NCI-H1930 (cell line): ENCODE measurements at places on chromosomes 2 and 18.

DNA sequence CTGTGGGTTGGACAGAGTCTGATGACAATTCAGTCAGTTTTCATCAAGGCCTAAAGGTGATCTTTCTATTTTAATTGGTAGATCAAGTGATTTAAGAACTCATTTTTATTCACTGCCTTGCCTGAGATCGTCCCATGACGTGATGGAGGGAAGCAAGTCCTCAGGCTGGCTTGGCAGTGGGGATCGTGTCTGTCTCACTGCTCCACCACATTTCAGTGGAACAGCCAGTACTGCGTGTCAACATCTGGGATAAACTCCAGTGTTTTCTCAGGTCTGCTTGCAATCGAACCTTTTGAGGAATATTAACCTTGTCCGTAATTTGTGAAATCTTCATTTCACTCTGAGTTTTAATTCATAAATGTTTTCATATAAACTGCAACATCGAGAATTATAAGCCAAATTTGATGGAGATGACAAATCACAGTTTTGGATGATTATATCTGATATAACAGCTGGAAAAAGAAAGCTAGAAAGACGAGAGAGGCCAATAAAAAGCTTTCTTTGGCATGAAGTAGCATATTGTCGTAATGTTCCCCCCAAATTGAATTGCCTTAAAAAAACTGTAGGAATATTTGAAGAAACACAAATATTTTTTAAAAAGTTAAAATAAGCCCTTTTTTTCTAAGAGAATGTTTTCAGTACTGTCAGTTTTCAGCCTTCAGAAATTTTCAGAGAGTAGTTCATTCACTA, 414.7 kb upstream of the SPRED2 start:
- DNase-seq: no peak

GRCh38 chr18:24868760-24869237, 408.4 kb downstream of the HRH4 start:
- DNase-seq: no peak

GRCh38 chr2:186607660-186608324, 17.9 kb downstream of the ITGAV start:
- DNase-seq: no peak

DNA sequence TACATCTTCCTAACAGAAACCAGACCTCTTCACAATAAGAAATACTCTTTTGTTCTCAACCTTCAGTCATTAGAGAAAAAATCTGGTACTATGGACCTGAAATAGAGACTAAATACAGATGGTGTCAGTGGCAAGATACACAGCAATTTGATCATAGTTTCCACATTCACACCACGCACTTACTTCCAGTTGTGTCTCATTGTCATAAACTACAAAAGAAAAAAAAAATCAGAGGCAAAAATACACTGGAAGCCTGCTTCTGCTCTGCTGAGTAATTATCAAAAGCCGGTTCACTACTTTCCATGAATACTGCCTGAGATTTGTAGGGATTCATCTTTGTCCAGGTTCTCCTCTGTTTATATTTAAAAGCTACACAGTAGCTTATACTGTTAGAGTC, 182.6 kb downstream of the PID1 start:
- DNase-seq: no peak

DNA sequence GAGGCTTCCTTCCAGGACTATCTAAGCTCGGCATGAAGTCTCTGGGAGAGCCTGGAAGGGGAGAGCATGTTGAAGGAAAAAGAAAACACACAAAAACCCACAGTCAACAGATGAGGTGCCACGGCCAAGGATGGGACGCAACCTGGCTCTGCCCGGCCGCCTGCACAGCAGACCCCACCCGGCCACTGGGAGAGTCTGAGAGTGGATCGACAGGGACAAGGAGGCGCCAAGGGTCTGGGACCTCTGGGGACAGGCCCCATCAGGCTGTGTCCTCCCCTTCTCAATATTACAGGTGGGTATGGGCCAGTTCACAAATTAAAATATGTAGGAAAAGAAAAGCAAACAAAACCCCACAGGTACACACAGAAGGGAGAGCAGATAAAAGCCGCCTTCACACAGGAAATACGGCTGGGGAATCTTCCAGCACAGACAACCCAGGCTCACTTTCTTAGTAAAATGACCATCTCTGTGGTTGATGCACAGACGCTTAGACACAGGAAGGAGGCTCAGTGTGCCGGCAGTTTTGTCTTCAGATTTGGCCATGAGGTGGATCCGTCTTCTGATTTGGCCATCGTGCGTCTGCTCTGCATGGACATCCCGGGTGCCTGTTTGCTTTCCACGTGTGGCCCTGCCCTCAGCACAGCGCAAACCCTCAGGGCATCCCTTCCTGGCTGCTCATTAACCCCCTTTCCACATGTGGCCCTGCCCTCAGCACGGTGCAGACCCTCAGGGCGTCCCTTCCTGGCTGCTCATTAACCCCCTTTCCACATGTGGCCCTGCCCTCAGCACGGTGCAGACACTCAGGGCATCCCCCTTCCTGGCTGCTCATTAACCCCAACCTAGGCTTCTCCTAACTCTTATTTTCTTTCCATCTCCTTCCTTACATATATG, 138.4 kb downstream of the EIPR1 start:
- no peak for DNase-seq

GRCh38 chr2:239498981-239499634, 98.3 kb upstream of the HDAC4 start:
- no peak for DNase-seq

DNA sequence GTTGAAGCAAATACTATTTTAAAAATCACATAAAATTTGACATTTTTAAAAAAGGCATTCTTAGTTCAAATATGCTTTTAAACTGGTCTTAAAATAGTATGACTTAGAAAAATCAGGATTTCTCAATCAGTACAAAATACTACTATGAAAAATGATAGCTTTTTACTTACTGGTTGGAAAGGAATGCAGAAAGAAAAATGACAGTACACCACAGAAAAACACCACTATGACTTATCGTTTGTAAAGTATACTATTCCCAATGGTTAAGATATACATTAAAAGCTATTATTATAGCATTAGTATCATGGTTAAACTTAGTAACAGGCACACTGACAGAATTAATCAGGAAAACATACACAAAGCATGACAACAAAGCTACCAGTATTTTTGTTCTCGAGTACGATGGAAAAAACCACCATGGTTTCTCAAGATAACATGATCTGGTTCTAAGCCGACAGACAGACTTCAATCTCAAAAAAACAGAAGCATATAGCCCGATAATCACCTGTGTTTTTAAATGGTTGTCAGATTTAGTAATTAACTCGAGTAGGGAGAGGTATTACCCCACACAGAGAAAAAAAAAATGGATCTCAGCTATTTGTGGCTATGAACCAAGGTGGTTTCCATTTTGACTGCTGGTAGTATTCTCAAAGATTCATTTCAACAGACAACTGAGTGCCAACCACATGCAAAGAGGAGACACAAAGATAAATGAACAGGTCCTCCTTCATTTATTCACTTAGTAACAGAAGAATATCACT, 39.1 kb downstream of the CUL3 start:
- no peak for DNase-seq

DNA sequence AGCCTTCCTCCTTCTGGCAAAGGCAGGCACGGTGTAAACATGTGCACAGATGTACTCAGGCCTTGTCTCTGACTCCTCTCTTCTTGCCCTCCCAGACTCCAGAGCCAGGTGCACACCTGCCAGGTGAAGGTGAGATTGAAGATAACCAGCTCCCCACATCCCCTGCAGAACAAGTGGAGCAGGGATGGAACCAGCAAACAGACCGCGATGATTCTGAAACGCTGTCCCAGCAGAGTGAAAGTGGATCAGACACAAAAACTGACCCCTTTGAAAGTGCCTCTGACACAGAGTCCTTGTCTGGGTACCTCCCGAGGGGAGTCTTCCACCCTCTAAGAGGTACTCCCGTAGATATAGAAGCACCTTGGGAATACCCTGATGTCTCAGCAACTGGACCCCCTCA, 77.2 kb downstream of the ARHGEF4 start:
- DNase-seq: no peak

DNA sequence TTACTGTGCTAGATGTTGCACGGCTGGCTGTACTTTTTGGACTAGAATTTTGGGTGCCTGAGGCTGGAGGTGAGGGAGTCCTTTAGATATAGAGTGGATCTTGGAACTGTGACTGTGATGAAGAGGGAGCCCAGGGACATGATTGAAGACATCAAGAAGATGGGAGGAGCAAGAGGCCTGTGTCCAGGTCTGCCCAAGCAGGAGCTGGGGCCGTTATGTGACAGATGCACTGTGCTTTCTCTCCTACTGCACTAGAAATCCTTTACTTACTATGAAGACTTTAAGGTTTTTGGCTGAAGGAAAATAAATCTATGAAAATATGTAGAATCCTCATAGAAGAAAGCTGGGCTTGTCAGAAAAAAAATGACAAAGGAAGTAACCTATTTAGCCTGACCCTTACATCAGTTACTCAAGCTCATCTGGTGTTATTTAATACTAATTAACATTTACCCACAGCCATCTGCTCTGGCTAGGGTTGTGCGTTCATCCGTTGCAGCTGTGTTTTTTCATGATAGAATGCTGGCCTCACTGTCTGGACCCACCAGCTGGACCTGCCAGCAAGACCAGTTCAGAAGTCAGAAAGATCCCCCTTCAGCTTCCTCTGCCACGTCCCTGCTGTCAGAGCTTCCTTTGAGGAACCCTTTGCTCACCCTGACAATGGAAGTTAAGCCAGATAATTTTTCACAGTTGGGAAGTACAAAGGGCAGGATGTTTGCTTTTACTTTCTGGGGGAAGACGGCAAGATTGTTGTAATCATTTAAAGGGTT, 16.7 kb downstream of the TSN start:
- DNase-seq: no peak

- no peak for DNase-seq
Observed at GRCh38 chr2:138504546-138505235, 3.1 kb downstream of the SPOPL start.

DNA sequence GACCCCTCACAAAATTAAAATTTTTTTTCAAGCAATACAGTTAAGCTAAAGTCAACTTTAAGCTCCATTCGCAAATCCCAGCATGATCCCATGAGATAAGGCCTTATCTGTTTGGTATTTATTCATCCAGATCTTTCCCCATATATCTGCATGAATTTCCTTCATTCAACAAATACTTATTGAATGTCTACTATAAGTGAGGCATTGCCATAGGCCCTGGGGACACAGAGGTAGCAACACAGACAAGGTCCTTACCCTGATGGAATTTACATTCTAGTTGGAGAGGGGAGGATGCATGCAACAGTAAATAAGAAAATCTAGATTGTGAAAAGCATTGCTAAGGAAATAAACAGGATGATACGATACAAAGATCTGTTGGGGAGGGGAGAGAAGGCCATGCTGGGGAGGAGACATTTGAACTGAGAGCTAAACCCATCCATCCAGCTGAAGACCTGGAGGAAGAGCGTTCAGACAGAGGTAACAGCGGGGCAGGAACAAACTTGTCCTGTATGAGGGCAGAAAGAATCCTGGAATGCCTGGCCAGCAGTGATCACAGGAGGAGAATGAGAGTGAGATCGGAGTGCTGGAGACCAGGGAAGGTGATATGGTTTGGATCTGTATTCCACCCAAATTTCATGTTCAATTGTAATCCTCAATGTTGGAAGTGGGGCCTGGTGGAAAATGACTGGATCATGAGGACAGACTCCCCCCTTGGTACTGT, 71.6 kb downstream of the SDC1 start:
- DNase-seq: no peak

DNA sequence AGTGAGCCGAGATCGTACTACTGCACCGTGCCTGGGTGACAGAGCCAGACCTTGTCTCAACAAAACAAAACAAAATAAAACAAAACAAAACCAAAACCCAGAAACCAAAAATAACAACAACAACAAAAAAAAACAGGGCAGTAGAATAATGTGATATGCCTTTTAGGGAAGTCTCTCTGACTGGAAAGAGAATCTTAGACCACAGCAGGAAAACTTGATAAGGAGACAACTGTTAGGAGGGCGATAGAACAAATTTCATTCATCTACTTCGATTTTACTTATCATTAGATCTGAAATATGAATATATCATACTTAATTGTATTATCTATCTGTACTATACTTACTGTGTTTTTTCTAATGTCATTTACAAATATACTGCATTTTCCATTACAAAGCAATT, 109.0 kb upstream of the CNTNAP5 start:
- no peak for DNase-seq

- DNase-seq: no peak
Observed at GRCh38 chr2:168480825-168481585, 24.9 kb downstream of the CERS6 start.

- no peak for DNase-seq
Observed at GRCh38 chr18:47978603-47979002, 48.1 kb upstream of the SMAD2 start.

- no peak for DNase-seq
Observed at GRCh38 chr2:219207884-219208740, 1.5 kb downstream of the ZFAND2B start.

DNA sequence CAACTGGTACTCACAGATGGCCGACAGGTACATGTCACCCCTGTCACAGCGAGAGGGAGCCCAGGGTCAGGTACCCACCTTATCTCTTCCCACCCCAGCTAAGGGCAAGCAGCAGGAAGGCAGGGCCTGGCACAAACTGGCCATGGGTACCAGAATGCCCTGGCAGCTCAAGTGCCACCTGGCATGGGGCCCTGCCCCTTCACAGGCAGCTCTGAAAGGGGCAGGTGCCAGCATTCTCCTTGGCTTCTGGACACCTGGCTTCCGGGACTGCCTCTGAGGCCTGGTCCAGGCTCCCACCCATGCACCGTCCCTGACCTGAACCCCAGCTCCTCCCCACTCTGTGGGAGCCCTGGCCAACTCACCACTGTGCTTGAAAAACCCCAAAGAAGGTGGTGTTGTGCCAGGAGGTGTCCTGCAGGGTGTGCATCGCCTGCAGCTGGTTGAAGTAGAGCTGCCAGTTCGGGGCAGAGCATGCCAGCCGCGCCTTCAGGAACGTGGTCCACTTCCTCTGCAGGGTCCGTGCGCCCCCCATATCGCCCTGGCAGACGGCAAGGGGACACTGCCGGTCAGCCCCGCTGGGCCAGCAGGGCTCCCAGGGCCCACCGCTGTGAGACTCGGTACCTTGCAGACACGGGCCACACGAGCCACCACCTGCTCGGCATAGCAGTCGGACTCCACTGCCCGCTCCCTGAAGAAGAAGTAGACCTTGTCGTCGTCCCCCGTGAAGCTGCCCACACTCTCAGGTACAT, 5.4 kb downstream of the SEMA4C start:
- DNase-seq: no peak

- no peak for DNase-seq
Observed at GRCh38 chr2:36404318-36404717, 48.7 kb downstream of the CRIM1 start.
